Femur (tissue), 1 donor: ENCODE measurements at places on chromosomes 1 and 21.

DNA sequence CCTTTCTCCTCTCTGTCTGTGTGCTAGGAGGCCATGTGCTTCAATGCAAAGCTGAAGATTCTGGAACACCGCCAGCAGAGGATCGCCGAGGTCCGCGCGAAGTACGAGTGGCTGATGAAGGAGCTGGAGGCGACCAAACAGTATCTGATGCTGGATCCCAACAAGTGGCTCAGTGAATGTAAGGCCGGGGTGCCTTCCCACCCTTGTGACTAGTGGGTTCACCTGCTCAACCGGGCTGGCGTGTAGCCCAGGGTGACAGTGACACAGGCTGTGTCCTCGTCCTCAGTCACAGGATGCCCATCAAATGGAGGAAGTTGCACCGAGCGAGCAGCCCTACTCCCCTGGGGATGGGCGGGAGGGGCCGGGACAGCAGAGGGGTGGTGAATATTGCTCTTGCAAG, 544.1 kb downstream of the KIF26B start:
- DNase-seq, result no peak

- DNase-seq, result no peak
These were observed 222.6 kb downstream of the CAMTA1 start for GRCh38 chr1:7007902-7008301.

GRCh38 chr1:25550683-25551310, 7.4 kb downstream of the LDLRAP1 start:
- no peak for DNase-seq

- DNase-seq, result no peak
These were observed 17.3 kb upstream of the FMN2 start for GRCh38 chr1:240074422-240074821.

DNA sequence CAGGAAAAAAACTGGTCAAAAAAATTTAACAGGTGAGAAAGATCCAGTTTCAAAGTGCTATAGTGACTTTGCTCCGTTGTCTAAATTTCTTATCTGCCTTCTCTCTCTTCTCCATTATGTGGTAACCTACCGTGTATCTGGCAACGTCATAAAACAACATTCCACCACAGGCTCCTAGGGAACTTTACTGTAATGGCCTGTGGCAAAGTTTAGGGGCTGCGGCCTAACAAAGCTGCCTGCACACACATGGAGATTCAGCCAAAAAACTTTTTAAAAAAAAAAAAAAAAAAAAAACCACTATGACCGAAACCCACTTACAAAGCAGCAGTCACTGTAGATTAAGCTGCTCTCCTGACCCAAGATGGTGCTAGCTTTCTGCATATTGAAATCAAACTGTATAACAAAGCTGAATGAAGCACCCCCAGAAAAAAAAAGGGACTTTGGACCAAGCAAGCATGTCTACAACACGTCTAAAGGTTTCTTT, 202.6 kb downstream of the SLC45A1 start:
- no peak for DNase-seq
